ENCODE measurements at places on chromosomes 2 and 18. TPM values are rescaled to one million over a fixed set of nuclear protein-coding genes. Genes with fewer than 3 reads are reported as not detected.

CLEC4F gene
- total RNA-seq: 0.11 TPM

DNA sequence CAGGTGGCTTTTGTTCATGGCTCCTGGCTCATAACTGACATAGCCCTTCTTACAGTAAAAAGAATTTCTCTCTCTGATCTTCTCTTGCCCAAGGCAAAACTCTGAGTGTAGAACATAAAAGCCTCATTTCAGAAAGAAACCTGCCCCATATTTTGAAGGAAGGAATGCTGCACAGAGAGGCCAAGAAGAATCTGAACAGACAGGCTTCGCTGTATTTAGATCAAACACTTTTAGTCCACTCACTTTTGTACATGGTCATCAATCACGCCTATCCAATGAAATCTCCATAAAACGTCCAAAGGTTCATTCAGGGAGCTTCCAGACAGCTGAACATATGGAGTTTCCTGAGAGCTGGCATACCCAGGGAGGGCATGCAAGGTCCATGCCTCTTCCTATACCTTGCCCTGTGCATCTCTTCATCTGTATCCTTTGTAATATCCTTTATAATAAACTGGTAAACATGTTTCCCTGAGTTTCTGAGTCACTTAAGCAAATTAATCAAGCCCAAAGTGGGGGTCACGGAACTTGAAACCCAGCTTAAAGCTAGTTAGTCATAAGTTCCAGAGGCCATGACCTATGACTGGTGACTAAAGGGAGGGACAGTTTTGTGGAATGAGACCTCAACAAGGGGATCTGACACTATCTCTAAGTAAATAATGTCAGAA, 62.5 kb upstream of the TMEM247 start:
- DNase-seq: no peak

DNA sequence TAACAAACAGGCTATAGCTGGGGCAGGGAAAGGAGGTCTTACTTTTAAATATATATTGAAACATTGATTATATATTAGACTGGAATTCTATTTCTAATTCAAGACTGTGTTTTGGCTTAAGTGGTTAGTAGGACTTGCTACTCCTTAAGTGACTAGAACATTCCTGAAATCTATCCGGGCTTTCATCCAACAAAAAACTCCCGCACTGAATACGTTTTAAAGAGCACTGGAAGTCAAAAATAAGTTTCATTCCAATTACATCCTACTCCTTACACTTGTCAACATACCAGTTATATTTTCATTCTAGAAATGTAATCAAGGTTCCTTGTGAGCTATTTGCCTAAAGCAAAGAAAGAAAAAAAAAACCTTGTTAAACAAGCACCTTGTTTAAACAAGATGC, 204.6 kb downstream of the SP3 start:
- DNase-seq: no peak

PID1 gene
- 51.2 TPM for total RNA-seq

LOXL3 gene
- total RNA-seq: 3.4 TPM

GRCh38 chr2:36403675-36404230, 48.2 kb downstream of the CRIM1 start:
- no peak for DNase-seq

FIGLA gene
- not detected for total RNA-seq

DNA sequence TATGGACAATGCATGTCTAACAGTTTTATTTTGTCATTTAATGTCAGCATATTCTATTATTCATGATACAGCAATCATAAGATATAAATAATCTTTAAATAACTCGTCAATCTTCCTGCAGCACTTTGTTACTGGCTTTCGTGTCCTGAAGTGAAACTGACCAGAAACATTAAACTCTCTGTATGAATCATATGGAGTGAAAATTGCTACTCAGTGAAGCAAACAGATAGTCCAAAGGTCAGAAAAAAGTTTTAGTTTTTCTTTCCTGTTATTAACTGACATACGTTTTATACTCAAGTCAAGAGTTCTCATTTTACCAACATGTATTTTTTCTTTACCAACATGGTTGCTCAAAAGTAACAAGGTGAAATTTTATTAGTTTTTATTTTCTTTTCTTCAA, 106.8 kb upstream of the GALNT5 start:
- no peak for DNase-seq

DNA sequence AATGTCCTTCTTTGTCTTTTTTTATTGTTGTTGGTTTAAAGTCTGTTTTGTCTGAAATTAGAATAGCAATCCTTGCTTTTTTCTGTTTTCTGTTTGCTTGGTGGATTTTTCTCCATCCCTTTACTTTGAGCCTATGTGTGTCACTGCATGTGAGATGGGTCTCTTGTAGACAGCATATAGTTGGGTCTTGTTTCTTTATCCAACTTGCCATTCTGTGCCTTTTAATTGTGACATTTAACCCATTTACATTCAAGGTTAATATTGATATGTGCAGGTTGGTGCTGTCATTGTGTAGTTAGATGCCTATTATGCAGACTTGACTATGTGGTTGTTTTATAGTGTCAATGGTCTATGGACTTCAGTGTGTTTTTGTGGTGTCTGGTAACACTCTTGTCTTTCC, 197.5 kb upstream of the FN1 start:
- no peak for DNase-seq

Measured in left colon (tissue), 2 donors.